ENCODE measurements at places on chromosomes 16 and 17. TPM values are rescaled to one million over a fixed set of nuclear protein-coding genes. Genes with fewer than 3 reads are reported as not detected.

Gene ITGAE
- 34.6 TPM for polyA plus RNA-seq

Gene TEX19
- polyA plus RNA-seq: not detected

Gene DPEP1
- polyA plus RNA-seq: 0.41 TPM

Gene LRRC45
- 14.9 TPM for polyA plus RNA-seq

DNA sequence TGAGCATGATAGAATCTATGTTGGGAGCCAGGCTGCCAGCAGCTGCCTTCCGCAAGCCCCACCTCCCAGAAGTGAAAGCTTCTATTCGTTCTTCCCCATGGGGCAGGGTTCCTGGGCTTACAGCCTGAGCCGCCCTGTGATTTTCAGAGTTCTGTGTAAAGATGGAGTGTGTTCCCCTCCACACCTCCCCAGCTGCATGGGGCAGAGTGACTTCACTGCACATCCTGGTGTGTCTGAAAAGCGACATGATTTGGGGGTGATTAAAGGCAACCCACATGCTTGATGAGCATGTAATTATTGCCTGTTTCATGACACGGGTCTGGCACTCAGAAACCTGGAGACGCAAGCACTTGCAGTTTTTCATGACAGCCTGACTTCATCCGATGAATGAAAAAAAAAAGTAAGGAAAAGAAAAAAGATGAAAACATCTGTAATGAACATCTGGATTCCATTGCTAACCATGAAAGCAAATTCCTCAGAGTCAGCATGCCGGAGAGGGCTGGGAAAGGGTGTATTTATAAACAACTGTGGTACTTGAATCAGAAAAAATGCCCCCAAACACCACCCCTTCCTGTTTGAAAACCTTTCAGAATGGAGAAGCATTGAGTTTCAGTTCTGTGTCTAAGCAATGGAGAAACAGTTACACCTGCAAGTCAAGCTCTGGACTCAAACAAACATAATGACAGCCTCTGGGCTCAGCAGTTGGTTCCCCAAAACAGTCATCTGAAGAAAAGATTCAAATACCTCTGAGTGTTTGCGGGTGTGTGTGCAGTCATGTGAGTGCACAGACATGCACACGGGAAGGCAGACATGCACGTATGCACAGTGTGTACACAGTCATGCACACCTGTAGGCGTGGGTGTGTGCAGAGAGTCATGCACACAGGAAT is 266.0 kb downstream of the ENGASE start:
- DNase-seq: no peak

DNA sequence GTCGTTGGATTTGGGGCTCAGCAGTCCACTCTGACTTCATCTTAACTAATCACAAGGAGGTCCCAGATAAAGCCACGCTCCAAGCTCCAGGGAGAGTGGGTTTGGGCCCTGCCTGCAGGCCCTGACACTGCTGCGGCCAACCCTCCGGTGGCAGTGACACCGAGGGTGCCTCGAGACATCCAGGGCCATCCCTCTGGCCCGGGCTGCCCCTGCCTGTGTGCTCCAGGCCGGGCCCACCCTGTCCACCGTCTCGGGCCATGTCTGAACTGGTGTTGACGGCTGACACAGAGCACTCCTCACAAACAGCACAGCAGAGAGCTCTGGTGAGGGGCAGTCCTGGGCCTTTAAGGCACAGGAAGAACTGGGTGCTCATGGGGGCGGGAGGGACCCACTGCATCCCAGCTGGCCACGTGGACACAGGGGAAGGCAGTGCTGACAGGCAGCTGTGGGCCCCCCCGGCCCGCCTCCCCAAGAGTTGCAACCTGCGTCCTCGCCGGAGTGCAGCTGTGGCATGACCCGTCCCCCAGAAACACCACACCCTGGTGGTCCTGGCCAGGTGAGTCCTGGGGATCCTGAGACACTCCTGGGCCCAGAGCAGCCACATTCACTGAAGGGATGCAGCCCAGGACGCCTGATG is 80.0 kb downstream of the LMF1 start:
- DNase-seq: no peak

GRCh38 chr16:65038100-65038499 is 83.8 kb downstream of the CDH11 start:
- no peak for DNase-seq

GRCh38 chr16:17302214-17302613 is 168.5 kb downstream of the XYLT1 start:
- no peak for DNase-seq

- no peak for DNase-seq
These were observed 41.3 kb downstream of the GAS7 start for GRCh38 chr17:10156948-10157607.

DNA sequence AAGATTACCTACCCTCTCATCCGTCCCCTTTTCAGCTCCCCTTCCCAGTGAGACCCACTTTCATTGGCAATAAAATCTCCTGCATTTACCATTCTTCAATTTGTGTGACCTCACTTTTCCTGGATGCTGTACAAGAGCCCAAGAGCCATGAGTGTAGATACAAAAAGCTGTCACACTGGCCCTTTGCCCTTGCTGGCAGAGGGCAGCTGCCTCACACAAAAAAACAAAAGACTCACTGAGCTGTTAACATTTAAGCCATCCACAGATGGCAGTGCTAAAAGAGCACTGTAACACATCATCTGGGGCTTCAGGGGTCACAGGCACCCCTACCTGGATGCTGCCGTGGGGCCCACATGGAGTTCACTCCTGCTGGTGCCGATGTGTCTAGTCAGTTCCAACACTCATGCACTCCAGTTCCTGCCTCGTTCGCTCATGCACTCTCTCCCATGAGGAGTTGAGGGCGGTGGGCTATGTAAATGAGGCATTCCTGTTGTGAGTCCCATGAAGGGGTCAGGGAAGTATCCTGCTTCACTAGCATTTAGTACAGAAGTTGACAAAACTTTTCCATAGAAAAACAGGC is 123.1 kb downstream of the CA10 start:
- DNase-seq: no peak

DNA sequence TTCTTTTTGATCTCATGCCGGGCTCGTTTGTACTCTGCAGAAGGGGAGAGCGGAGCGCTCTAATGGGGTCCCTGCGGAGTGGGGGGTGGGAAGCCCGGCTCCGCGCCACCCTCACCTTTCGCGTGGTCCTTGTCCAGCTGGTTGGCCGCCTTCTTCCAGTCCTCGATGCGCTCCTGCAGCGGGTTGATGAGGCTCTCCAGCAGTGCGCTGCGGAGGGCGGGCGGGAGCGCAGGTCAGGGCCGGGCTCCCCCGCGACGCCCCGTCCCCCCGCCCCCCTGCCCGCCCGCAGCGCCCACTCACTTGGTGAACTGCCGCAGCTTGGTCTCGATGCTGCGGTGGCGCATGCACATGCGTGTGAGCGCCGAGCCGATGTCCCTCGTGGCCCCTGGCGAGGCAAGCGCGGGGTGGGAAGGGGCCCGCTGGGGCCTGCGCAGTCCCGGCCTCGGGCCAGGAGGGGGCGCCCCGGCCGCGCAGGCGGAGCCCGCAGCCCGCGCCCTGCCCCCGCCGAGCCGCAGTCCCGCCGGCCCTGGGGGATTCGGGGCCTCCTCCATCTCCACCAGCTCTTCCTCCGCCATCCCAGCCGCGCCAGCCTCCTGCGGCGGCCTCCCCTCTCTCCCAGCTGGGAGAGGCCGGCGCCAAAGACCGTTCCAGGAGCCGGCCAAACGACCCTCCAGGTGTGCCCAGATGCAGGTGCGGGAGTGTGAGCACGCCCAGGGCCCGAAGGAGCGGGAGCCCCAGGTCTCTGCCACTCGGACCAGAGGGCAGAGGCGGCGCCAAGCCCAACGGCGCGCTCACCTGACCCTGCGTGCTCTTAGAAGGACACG is 6.0 kb downstream of the MTSS2 start:
- DNase-seq: no peak

DNA sequence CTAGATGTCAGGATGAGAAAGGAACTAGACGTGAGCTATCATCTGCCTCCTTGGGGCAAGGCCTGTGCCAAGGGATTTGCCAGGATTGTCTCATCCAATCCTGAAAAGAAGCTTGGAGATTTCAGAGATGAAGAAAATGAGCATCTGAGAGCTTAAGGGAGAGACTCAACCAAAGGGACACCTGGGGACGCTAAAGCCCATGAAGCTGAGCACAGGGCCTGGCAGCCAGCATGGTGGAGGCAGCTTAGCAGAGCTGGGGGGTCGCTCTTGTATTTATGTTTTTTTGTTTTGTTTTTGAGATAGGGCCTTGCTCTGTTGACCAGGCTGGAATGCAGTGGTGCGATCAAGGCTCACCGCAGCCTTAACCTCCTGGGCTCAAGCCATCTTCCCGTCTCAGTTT is 18.4 kb upstream of the GLIS2 start:
- DNase-seq: no peak

GRCh38 chr17:11330826-11331225 is 89.8 kb downstream of the SHISA6 start:
- DNase-seq: peak; percentile 46

- DNase-seq: no peak
These were observed 331.8 kb upstream of the CDH11 start for GRCh38 chr16:65453646-65454045.

GRCh38 chr17:57747221-57748017 is 2.3 kb upstream of the CCDC182 start:
- no peak for DNase-seq
